ENCODE measurements at places on chromosomes 3 and 15.

DNA sequence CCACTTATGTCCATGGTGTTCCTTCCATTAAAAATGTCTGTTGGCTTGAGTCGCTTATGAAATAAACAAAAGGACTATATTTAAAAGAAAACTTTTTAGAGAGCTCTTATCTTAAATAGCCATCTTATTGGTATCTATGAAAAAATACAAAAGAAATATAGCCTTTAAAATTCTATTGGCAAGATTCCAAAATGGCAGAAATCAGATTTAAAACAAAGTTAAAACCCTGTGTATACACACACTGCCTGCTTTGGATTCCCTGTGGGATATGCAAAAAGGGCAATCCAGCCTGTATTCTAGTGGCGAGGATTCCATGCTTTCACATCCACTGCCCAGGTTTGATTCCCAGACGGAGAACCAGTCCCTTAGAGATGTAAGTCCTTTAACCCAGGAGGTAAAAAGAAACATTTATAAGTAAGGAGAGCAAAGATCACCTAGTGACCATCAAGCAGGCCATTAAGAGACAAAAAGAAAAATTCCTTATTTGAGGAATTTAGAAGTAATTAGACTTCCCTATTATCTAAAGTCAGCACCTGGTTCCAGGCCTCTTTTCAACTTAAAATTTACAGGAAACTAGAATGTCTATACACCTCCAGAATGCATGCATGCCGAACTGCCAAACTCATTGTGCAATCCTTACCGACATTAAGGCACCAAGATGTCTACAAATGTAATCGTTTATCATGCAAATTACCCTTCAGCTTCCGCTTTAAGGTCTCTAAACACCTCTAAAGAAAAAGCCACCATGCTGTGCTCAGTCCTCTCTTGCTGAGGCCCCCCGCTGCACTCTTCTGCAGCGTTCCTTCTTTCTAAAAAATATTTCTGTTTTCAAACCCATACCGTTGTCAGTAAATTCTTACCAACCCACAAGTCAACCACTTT is 69.6 kb upstream of the STRIT1 start:
- DNase-seq, result no peak

- no peak for DNase-seq
Observed at GRCh38 chr15:29270169-29270955, 740 bp upstream of the NSMCE3 start.

DNA sequence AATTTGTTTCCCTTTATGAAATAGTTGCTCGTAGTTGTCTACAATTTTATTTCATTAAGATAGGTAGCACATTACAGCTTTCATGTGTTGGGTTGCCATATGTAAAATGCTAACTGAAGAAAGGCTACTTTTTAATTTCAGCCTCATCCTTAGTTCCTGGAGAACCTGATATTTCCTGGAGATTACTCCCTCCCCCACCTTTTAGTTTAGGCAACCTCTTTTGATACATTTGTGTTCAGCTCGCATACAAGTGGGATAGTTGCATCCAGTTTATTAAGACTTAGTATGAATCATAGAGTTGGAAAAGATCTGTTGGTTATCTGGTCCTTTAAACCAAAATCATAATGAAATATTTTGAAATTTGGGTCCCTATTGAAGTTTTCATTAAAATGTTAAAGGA is 6.0 kb downstream of the SETD5 start:
- no peak for DNase-seq

DNA sequence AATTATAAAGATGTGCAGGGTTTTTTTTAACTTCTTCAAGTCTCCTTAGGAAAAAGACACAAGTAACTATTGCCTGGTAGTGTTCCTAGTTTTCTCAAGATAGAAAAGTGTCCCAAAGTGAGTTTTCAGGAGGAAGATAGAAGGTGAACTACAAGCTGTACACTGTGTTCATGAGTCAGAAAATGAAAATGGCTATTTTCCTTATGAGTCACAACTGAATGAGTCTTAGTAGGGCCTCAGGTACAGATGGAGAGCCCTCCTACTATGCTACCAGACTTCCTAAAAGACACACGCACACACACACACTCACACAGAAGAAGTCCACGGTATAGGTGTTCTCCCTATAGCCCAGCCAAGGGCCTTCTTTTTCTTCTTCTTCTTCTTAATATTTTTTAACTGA is 3.1 kb downstream of the MYO1E start:
- no peak for DNase-seq

GRCh38 chr3:71684757-71685386 is 40.3 kb downstream of the EIF4E3 start:
- no peak for DNase-seq

DNA sequence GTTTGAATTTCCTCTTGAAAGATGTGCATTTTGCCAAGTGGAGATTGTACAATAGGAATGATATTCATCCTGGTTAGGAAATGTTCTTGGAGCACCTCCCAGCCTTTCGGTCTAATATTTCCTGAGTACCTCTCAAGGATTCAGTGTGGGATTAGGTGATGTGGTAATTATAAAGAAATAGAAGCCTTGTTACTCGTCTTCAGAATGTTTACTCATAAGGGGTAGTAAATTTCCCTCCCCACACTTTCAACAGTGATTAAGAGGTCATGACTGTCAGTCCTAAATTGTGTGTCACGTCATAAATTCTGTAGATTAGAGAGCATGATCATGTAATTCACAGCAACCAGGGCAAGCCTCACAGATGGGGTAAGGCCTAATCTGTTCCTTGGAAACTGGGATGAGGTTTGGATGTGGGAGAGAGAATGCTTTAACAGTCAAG is 633.1 kb upstream of the TBL1XR1 start:
- no peak for DNase-seq

DNA sequence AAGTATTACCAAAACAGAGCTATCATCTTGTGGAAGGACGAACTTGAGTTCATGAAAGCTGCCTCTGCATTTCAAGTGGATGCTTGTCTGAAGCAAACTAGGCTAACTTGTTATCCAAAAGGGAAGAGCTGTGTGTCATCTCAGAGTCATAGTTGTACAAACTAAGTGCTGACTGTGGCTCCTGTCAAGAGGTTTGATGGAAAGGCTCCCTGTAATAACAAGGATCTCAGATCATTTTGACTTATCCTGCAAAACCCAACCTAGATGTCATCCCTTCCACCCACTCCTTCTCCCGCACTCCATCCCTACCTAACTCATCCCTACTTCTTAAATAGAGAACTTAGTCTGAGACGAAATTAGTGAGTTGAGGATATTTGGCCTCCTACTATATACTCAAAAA is 110.8 kb downstream of the NR2E3 start:
- DNase-seq, result no peak

GRCh38 chr3:49967291-49967690 is 27.3 kb downstream of the RBM6 start:
- no peak for DNase-seq

- DNase-seq, result no peak
Observed at GRCh38 chr15:97528238-97528637, 432.3 kb upstream of the ARRDC4 start.

DNA sequence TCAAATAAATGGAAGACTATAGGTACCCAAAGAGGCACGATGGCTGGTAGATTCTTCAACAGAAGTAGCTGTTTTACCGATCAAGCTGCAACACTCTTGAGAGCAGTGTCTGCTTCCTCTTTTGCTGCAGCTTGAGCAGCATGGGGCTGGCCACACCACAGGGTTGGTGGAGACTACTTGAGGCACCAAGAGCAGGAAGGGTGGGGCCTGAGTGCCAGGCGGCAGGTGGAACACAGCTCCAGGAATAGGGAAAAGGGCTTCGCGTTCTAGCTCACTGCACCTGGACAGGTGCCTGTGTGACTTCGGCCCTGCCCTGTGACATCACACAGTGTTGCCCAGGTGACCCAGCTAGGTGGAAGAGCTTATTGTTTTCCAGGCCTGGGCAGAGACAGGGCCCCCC is at the start of gene CCDC33:
TSS of gene CCDC33 (plus strand) at position 365 of the 400 bp plus-strand sequence. CDS start 394 bp downstream, outside the sequence.
- DNase-seq, result no peak

- DNase-seq, result no peak
Observed at GRCh38 chr3:189569473-189569872, 61.7 kb upstream of the TP63 start.

DNA sequence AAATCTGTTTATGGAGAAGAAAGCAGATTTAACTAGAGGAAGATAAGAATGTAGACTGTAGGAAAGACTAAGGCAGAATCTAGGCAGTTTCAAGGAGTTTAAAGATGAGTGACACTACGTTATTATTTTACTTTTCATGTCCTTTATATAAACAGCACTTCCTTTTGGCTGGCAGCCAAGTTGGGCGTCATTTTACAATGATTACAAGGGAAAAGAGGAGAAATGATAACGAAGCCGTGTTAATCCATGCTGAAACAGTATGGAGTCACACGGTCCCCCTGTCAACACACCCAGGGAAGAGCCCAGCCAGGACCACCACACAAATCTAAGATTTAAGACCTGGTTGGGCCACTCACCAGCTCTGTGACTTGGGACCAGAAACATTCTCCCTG is 83.7 kb upstream of the NEO1 start:
- DNase-seq, result no peak

GRCh38 chr15:47548231-47548630 is 169.1 kb upstream of the SEMA6D start:
- no peak for DNase-seq

- DNase-seq, result no peak
Observed at GRCh38 chr3:150147776-150148175, 177.1 kb upstream of the PFN2 start.

DNA sequence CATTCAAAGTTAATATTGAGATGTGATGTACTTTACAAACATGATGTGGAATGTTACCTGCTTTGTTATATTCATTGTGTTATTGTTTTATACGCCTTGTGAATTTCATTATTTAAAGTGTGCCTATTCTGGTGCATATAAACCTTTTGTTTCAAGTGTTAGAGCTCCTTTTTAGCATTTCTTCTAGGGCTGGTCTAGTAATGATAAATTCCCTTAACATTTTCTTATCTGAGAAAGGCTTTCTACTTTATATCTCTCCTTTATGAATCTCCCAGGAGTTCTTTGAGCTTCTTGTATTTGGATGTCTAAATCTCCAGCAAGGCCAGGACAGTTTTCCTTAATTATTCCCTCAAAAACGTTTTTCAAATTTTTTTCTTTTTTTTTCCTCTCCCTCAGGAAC is 1005.6 kb downstream of the IGSF11 start:
- DNase-seq, result no peak

GRCh38 chr3:168341192-168341815 is 245.6 kb upstream of the GOLIM4 start:
- no peak for DNase-seq

DNA sequence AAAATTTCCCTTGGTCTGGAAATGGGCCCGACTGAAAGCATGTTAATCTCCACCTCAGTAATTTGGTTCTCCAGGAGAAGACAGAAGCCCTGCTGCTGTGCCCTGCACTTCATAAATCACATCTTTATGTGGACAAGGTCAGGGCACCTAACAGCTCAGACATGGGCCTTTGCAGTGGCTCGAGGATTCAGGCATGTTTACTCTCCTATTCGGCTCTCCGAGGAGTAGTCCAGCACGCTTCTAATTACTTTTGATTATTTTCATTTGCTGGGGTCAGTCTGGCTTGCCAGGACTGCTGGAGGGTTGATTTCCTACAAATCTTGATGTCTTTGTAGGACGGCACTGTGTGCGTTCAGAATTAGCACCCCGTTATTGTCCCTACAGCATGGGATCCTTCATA is 511.2 kb downstream of the MECOM start:
- no peak for DNase-seq

GRCh38 chr3:142664819-142665218 is 59.0 kb upstream of the TRPC1 start:
- DNase-seq, result no peak

- no peak for DNase-seq
Observed at GRCh38 chr3:59677747-59678702, 628.2 kb upstream of the CFAP20DC start.

DNA sequence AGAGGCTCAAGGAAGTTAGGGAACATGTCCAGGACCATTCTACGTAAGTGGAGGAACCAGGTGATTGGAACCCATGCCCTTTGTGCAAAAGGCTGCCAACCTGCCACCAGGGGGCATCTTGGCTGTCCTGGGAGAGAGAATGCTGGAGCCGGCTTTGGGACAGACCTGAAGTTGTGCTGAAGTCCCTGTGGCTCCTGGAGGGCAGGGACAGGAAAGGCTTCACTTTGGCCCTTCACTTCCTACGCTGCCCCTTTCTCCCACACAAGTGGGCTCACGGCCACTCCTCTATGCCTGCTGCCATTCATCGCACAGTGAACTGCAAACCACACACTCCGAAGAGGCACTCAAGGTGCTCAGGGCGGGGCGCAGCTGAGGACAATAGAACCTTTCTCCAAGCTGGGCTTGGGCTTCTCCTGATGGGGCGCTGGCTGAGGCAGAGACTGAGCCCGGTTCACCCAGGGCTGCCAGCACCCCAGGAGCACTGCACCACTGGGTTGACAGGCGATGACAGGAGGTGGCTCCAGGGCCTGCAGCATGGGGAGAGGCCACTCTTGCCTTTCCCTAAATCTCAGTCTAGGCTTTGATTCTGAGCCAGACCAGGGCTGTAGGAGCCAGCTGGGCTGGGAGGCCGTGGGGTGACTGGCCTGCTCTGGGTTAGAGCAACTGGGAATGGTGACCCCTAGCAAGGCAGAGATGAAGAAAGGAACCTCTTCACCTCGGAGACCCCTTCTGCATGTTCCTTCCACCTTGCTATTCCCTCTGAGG is 8.4 kb downstream of the SHF start:
- DNase-seq, result peak; percentile 55

GRCh38 chr3:170128259-170128976 is 53.1 kb downstream of the PHC3 start:
- no peak for DNase-seq

DNA sequence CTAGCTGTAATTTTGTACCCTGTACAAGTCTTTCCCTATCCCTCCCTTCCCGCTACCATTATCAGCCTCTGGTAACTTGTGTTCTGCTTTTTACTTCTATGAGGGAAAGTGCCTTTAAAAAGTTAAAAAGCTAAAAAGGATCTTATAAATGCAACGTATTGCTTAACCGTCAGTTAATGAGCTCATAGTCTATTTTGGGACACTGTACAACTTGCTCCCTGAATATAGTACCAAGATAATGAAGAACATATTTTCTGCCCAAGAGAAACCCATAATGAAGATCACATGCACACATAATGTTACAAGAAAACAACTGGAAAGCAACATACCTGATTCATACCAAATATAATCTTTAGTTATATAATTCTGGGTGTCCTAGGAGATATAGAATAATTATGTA is 22.6 kb downstream of the ZIC1 start:
- no peak for DNase-seq

DNA sequence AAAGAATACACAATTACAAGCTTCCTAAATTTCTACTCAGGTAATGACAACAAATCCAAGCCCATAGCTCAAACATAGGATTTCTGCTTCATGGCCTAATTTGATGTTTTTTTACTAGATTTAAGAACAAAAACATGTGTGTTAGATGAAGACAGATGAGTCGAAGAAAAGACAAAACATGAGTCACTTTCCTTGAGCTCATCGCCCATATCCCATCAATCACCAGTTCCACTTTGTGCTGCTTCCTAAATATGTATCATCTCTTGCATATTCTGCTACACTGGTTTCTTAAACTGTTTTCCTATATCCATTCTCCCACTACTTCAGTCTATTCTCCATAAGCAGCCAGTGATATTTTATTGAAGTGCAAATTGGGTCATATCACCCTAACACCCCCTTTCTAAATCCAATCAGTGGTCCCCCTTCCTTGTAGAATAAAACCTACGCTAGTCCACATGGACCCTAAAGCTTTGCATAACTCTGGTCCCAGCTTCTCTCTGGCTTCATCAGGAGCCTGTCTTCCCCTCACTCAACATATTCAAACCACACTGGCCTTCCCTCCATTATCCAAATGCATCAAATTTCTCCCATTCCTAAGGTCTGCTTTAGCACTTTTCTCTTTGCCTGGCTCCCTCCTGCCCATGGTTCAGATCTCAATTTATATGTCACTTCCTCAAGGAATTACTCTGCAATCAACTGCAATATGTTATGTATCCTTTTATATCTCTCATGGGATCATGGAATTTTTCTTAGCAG is 1033.9 kb downstream of the FHIT start:
- DNase-seq, result no peak
